ENCODE measurements at places on chromosomes 1 and 21. TPM values are rescaled to one million over a fixed set of nuclear protein-coding genes. Genes with fewer than 3 reads are reported as not detected.

The LEPR gene
- total RNA-seq = 2.1 TPM

DNA sequence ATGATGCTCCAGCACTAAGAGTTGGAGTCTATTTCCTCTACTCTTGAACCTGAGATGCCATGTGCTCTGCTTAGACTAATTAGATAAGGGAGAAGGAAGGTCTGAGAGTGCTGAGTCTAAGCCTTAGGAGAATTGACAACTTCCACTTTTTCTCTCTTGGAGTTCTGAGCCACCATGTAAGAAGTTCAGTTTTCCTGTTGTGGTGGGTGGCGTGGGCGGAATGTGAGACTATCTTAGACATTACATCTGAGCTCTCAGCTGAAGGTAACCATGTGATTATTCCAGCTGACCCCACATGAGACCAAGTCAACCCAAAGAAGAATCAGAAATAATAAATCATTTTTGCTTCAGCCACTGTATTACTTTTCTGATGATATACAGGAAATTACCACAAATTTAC is 404.5 kb upstream of the LRRC7 start:
- DNase-seq = no peak

GRCh38 chr1:214989341-214989740 is 93.2 kb upstream of the KCNK2 start:
- DNase-seq = no peak

GRCh38 chr21:22083899-22084298 is 1085.7 kb downstream of the NCAM2 start:
- no peak for DNase-seq

DNA sequence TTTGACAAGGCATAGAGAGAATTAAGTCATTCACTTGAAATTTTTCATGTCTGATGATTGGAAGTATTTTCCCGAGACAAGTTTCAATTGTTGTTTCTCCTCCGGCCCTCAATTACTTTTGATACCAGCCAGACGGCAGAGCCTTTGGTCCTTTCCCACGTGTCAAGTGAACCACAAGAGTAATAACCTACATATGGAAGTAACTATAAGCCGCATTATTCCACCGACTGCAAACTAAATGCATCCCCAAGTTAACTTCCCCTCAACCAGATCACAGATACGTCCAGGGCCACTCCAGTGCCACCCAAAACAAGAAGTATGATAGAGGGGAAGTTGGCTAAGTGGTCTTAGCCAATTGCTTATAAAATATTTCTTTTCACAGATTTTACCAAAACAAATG is 20.2 kb downstream of the COLGALT2 start:
- no peak for DNase-seq

DNA sequence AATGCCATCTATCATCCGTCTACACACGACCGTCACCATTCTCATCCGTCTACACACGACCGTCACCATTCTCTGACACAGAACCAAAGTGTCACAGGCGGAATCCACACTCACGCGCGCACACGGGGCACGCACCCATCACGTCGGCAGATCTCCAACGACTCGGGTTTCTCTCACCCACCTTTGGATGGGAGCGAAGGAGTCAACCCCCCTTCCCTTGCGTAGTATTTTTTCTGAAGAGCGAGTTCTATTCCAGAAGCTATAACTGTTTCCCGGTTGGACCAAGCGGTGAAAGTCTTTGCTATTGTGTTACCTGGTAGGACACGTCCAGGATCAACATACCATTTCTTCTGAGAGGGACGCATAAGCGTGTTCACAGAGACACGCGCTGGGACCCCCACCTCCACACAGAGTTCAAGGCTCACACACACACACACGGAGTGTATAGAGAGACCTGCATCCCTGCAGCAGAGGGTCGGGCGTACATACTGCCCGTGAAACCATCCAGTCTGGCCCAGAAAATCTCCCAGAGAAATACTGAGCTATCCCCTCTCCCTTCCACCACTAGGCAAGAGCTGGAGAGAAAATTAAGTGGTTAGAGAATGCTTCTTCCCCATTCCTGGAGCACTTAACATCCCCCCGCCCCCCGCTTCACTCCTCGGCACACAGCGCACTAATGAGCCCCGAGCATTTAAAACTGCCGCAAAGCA is 741 bp downstream of the DUSP10 start:
- DNase-seq = peak; percentile 36
